ENCODE measurements at places on chromosomes 16 and 17.

DNA sequence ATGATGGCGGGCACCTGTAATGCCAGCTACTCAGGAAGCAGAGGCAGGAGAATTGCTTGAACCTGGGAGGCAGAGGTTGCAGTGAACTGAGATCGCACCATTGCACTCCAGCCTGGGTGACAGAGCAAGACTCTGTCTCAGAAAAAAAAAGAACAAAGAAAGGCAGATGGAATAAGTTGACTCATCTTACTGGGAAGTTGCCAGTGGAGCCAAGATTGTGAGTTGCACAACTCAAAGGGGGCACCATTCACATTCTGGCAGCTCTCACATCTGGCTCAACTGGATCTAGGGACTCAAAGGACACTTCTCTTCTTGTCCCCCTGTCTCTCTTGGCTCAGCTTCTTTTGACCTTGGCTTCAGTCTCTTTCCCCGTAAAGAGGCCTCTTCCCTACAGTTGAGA, 53.7 kb upstream of the ETV4 start:
- peak; percentile 77 for DNase-seq

- DNase-seq, result peak; percentile 44
Observed at GRCh38 chr16:2147981-2148671, at the start of gene RAB26. Gene RAB26, plus strand, starts transcription at chr16:2148625. Its CDS starts 159 bp downstream, at chr16:2148784.

DNA sequence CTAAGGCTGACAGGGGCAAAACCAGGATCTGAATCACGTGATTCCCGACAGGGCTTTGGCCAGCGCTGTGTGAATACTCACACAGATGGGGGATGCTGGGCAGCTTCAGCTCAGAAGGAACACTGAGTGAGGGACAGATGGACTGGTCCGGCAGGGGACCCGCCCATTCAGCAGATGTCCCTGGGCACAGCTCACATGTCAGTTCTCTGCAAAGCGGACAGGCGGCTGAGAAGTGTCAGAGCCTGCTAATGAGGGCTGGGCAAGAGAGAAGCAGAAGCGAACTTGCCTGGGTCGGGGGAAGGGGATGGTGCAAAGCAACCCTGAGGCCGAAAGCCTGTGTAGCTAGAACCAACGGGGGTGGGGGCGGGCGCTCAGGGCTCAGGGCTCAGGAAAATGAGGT, 11.9 kb upstream of the GLIS2 start:
- no peak for DNase-seq

- DNase-seq, result no peak
Observed at GRCh38 chr17:80963812-80964543, 27.7 kb upstream of the CHMP6 start.

DNA sequence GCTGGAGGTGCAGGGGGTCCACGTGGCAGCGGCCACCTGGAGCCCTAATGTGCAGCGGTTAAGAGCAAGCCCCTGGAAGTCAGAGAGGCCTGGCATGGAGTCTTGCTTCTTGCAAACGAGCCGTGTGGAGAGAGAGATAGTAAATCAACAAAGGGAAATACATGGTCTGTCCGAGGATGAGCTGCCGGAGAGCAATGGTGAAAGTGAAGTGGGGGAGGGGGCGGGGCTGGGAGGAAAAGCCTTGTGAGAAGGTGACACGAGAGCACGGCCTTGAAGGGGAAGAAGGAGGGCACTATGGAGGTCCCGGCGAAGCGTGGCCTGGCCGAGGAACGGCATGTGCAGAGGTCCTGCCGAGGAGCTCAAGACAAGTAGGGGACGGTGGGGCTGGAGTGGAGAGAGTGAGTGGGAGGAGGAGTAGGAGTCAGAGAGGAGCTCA, 6.0 kb upstream of the SERPINF1 start:
- no peak for DNase-seq

- DNase-seq, result no peak
Observed at GRCh38 chr16:24511792-24512191, 27.6 kb upstream of the RBBP6 start.

- no peak for DNase-seq
Observed at GRCh38 chr16:86512301-86512859, 2.1 kb downstream of the FOXF1 start.

- no peak for DNase-seq
Observed at GRCh38 chr17:19579867-19580565, 46.4 kb downstream of the SLC47A1 start.

- no peak for DNase-seq
Observed at GRCh38 chr17:70102531-70102930, 27.5 kb downstream of the KCNJ16 start.

- DNase-seq, result peak; percentile 97
Observed at GRCh38 chr17:59842901-59843652, 49.7 kb downstream of the TUBD1 start.

DNA sequence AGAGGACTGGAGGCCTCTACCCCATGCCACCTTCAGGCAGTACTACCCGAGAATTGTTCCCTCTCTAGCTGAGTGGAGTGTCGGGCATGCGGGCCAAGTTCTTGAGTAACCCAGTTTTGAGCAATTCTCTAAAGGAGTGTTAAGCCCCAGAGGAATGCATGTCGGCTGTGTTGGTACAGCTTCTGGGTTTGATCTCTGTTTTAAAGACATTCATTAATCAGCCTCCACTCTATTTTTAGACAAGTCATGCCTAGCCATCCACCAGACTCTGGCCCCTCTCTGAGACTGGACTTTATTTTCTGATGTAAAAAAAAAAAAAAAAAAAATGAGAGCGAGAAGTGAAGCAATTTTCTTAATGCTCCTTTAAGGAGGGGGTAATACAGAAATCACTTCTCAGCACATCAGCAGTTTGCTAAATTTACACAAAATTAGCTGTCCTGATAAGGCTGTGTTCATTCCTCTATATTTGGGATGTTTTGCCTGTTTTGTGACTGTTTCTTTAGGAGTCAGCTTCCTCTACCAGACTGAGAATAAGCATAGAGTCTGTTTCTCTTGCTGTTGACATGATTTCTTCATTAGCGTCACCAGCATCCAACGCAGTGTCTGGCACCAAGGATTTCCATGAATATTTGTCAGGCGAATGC, 88.7 kb downstream of the AXIN2 start:
- DNase-seq, result peak; percentile 73

DNA sequence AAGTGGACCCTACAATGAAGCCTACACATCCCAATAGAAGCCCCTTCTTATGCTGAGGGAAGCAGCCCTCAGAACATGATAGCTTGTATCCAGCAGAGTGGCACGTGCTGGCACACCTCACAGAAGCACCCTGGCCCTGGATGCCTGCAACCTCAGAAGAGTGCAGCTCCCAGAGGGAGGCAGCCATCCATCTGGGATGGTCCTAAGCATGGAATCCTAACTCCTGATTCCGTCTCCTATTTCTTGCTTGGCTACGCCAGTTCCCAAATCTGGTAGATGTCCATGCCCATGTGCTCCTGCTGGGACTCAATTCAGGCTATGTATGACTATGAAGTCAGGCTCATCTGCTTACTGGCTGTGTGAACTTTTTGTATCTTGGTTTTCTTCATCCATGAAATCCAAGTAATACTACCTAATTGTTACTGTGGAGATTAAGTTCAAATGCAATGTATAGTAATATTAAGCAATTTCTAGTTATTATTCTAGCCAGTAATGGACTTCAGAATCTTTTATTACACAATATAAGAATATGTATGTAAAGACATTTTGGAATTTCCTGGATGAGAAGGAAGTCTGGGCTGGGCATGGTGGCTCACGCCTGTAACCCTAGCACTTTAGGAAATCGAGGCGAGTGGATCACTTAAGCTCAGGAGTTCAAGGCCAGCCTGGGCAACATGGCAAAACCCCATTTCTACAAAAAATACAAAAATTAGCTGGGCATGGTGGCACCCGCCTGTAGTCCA, 32.4 kb downstream of the SIAH1 start:
- no peak for DNase-seq

GRCh38 chr17:34758316-34758715, 178.9 kb downstream of the TMEM132E start:
- no peak for DNase-seq

DNA sequence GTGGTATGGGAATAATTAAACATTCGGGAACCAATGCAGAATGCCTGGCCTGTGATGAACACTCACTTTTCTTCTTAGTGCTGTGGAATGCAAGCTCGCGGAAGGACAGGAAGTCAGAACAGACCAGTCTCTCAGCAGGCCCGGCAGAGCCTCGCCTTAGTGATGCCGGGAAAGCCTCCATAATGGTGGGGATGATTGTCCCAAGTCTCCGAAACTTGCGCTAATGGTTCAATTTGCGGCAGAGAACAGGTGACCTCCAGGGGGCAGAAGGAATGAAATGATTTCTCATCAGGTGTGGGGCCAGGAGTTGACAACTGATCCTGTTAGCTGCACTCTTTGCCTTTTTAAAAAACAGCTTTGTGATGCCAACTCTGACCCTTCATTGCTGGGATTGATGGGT, 170.6 kb downstream of the GSG1L start:
- no peak for DNase-seq

DNA sequence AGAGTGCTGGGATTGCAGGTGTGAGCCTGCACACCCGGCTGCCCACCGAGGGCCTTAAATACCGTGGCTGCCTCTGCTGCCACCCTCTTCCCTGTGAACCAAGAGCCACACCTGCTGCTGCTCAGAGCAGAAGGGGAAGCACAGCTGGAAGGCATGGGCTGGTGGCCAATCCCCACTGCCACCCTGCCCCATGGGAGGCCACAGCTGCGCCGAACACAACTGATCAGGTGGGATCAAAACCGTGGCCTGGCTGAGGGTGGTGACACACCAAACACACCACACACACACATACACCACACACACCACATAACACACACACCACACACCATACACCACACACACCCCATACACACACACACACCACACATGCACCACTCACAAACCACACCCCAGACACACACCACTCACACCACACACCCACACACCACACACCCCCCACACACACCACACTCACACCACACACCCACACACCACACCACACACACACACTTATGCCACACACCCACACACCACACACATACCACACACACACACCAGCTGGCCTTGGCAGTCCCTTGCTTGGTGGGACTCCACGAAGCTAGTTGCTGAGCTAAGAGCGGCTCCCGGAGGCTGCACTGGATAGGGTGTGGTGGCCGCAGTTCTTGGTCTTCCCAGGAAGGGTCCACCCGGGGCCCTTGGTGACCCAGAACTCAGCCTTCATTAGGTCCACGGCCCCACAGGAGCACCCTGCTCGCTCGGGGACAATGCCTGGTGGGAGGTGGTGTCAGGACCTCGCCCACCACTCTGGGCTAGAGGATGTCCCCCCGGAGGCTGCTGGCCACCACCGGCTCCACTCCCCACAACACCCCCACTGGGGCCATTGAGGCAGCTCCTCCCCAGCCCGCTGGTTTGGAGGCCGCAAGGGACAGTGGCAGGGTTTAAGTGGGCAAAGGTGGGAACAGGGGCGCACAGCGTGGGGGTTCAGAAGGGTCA, 14.9 kb downstream of the CEP131 start:
- no peak for DNase-seq

- no peak for DNase-seq
Observed at GRCh38 chr16:75235721-75236193, 15.7 kb downstream of the BCAR1 start.

- no peak for DNase-seq
Observed at GRCh38 chr17:77916264-77916663, 42.2 kb upstream of the TNRC6C start.

- peak; percentile 80 for DNase-seq
Observed at GRCh38 chr17:74671031-74671771, 41.5 kb downstream of the CD300LF start.

GRCh38 chr17:45430738-45431530, 1.7 kb downstream of the ARHGAP27 start:
- DNase-seq, result no peak

- no peak for DNase-seq
Observed at GRCh38 chr16:53166099-53166498, 111.3 kb downstream of the CHD9 start.

DNA sequence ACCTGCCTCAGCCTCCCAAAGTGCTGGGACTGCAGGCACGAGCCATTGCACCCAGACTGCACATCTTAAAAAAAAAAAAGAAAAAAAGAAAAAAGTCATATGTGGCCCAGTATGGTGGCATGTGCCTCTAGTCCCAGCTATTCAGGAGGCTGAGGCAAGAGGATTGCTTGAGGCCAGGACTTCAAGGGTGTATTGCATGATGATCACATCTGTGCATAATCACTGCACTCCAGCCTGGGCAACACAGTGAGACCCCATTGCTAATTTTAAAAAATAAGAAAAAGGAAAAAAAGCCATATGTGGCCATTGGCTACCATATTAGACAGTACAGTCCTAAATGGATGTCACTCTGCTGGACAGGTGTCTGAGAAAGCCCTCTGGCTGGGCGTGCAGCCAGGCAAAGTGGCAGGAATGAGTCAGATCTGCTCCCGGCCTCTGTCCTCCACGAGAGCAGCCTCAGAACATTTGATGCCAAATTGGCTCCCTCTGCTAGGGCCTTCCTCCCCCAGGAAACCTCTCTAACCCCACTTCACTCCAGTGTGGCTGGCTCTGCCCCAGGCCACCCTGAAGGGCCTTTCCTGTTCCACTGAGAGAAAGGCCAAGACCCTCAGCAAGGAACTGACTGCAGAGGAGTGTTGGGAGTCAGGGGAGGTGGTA, 14.7 kb downstream of the CA7 start:
- DNase-seq, result peak; percentile 23

DNA sequence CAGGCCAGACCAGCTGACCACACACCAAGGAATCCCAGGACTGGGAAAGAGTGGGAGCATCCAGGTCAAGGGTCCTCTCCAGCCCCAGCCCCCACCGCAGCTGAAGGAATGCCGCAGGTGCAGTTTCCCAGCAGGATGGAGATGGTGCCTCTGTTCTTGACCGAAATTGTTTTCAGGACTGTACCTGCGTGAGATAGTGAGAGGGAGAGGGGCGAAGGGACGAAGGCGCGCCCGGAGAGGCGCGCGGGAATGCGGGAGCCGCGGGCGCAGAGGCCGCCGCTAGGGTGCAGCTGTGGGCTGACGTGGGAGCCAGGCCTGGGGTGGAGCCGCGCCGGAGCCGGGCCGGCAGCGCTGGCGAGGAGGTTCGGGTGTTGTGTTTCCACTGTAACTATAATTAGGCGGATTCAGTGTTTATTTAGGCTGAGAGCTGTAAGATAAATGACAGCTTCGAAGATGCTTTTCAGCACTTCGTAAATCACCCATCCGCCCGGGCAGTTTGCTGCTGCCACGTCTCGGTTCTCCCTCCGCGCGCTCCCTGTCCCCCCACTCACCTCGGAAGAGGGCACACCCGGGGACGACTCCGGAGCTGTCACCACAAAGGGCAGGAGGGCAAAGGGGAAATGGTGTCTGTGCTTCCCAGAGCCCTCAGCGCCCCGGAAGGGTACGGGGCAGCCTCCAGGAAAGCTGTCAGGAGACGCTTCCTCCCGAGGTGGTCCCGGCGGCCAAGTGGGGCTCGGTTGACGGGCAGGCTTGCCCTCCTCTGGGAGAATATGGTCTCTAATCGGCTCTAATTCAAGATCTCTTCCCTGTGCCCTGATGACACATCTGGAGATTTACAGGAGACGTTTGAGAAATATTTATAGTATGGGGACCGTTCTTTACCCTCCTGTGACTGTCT, 38.2 kb downstream of the HOXB1 start:
- DNase-seq, result peak; percentile 68

DNA sequence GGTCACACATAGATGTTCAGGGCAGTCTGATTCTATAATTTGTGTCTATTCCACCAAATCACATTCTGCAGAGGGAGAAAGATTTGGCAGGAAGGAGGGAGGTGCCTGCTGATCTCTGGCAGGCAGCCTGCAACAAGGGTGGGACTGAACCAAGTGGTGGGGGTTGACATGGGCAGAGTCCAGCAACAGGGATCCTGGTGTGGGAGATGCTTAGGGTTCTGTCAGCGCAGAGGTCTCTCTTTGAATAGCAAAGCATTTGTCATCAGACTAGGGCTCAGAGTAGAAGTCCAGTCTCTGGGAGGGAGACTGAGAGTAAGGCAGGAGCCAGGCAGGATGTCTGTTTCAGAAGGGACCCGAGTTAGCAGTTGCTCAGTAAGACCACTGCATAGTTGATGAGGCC, 94.6 kb downstream of the UTP18 start:
- DNase-seq, result no peak
